ENCODE measurements at places on chromosomes 1 and 21.

GRCh38 chr1:55444667-55445066 is 229.5 kb upstream of the USP24 start:
- no peak for DNase-seq

- DNase-seq, result no peak
Measured at GRCh38 chr1:108645564-108646184, 15.2 kb downstream of the HENMT1 start.

DNA sequence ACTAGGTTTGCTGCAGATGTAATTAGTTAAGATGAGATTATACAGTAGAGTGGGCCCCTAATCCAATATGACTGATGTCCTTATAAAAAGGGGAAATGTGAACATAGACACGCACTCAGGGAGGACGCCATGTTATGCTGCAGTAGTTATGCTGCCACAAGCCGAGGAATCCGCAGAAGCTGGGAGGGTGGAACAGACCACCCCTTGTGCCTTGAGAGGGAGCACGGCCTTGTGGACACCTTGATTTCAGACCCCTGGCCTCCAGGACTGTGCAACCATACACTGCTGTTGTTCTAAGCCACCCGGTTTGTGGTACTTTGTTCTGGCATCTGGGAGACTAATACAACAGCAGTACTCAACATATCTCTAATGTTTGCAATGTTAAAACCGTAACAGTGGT is 57.9 kb upstream of the HIVEP3 start:
- no peak for DNase-seq

DNA sequence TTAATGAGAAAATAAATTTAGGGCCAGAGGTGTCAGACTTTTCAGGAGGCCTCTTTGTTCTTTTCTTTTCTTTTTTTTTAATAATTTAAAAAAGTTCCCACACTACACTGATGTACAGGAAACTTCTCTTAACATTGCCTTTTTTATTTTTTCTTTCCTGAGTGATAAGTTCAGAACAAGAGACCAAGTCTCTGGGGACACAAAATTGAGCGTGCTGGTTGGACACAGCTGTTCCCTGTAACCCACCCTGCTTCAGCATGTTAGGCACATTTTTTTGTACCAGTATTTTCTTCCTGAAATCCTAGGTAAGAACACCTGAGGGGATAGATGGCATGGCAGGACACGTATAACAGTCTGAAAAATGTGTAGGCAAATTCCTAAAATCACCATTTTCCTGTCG is 50.1 kb downstream of the PBX1 start:
- no peak for DNase-seq

GRCh38 chr1:225418059-225418458 is 9.8 kb downstream of the LBR start:
- DNase-seq, result no peak

DNA sequence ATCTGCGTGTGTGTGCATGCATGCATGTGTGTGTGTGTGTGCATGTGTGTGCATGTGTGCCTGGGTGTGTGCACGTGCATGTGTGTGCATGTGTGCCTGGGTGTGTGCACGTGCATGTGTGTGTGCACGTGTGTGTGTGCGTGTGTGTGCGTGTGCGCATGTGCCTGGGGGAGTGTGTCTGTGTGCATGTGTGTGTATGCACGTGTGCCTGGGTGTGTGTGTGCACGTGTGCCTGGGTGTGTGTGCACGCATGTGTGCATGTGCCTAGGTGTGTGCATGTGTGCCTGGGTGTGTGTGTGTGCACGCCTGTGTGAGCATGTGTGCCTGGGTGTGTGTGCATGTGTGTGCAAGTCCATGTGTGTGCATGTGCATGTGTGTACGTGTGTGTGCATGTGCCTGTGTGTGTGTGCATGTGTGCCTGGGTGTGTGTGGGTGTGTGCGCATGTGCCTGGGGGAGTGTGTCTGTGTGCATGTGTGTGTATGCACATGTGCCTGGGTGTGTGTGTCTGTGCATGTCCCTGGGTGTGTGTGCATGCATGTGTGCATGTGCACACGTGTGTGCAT is 29.3 kb upstream of the COL6A2 start:
- no peak for DNase-seq

DNA sequence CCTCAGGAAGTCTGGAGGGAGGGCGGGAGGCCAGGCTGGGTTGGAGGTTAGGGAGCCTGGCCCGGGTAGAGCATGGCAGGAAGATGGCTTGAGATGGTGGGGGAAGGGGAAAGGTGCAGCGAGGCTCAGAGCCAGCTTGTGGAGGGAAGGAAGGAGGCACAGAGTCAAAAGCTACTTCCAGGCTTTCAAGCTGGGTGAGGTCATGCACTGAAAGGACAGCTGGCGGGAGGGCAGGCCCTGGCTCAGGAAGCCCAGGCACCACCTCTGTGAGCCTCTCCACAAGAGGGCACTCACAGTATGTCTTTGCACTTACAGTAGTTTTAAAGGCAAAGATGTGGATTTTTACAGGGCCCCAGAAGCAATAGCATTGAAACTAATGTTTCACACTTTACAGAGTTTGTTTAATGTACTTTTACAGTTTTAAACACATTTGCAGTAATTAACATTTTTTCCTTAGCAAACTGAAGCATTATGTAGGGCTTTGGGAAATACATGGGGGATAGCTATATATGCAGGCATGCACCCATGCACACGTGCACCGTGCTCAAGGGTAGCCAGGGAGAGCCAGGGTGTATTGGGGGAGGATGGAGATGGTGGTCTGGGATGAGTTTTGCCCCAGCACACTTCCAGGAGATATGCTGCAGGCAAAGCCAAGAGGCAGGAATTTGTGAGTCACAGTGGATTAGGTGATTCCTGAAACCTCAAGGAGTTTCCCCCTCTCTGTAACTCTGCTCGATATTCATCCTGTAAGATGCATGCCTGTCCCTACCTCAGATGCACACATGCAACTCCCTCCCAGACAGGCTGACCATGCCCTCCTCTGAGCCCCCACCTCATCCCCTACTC is 6.1 kb upstream of the ADAM15 start:
- peak; percentile 85 for DNase-seq

All from left ventricle myocardium superior (tissue), 1 donor.